ENCODE measurements at places on chromosomes 16 and 17. TPM values are rescaled to one million over a fixed set of nuclear protein-coding genes. Genes with fewer than 3 reads are reported as not detected.

Gene RNU2-1
- total RNA-seq: 3,095 TPM

Gene QPRT
- not detected for total RNA-seq

Gene CES1
- total RNA-seq: not detected

Gene CEP295NL
- 6.3 TPM for total RNA-seq

DNA sequence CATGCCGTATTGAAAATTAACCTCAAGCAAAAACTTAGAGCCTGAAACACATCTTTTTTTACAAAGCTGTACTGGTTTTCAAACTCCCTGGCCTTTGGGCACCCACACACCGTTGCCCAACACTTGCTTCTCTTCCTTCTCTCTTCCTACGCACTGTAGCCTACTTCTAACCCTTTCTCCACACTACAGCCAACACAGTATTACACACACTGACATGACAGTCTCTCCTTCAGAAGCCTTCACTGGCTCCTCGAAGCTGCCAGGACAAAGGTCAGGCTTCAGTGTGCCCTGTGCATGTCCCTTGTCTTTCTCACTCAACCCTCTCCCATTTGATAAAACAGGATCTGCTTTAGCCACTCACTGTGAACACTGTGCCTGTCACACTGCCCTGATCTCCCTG, 8.0 kb downstream of the FANCA start:
- no peak for DNase-seq

DNA sequence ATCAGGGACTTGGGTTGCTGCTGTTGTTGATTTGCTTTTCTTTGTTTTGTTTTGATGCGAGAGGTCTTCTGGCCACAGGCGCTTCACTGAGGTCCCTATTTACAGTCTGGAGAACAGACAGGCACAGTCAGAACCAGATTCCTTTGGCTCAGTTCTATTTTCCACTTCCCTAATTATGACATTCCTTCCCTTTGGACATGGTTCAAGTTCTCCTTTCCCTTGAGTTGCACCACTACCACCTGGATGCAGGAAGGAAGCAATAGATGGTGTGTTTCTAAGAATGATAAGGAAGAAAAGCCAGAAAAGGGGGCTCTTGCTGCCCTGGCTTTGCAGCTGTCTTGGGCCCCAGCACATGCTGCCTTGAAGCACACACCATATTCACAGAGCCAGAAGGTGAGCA, 160.6 kb downstream of the MAF start:
- no peak for DNase-seq

GRCh38 chr16:24273508-24274182, 17.5 kb downstream of the CACNG3 start:
- DNase-seq: no peak

- no peak for DNase-seq
Observed at GRCh38 chr17:27458524-27458908, 2.3 kb downstream of the KSR1 start.

All from CD8-positive, alpha-beta T cell (primary cell).